ENCODE measurements at places on chromosomes 7 and 10. TPM values are rescaled to one million over a fixed set of nuclear protein-coding genes. Genes with fewer than 3 reads are reported as not detected.

GRCh38 chr7:7830122-7830878 is 111.9 kb upstream of the RPA3 start:
- peak; percentile 41 for DNase-seq

DNA sequence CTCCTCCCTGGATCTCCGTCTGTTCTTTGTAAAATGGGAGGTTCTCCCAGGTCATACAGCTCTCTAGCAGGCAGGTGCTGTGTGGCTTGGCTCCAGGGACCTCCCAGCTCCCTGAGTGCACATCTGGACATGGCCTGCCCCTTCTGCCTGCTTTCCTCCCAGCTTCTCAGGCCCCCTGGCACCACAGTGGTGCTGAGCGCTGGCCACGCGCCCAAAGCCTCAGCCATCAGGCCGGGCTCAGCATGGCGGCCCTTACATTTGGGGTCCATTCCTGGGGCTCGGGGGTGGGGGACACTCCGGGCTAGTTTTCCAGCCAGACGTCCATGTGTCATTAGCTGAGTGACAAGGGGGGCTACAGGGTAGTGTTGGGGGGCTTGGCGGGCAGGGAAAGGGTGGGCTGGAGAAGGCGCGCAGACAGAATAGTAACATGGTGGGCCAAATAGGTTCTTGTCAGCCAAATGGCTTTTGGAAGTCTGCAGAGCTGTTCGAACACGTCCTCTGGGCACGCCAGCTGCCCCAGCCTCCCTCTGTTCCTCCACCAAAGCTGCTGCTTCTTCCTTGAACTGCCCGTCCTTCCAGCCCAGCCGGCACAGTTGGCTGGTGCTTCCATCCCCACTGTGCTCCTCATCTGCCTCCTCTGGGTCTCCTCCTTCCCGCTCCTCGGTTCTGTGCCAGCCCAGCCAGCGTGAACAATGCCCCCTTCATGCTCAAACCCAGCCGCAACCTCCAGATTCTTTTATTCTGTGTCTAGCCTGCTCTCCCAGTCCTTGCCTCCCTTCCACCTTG is 65.9 kb downstream of the GOLGA7B start:
- DNase-seq = no peak

- DNase-seq = no peak
Observed at GRCh38 chr10:84988011-84988410, 659.6 kb downstream of the CCSER2 start.

GRCh38 chr7:92485267-92485892 is 7.6 kb upstream of the ERVW-1 start:
- no peak for DNase-seq

DNA sequence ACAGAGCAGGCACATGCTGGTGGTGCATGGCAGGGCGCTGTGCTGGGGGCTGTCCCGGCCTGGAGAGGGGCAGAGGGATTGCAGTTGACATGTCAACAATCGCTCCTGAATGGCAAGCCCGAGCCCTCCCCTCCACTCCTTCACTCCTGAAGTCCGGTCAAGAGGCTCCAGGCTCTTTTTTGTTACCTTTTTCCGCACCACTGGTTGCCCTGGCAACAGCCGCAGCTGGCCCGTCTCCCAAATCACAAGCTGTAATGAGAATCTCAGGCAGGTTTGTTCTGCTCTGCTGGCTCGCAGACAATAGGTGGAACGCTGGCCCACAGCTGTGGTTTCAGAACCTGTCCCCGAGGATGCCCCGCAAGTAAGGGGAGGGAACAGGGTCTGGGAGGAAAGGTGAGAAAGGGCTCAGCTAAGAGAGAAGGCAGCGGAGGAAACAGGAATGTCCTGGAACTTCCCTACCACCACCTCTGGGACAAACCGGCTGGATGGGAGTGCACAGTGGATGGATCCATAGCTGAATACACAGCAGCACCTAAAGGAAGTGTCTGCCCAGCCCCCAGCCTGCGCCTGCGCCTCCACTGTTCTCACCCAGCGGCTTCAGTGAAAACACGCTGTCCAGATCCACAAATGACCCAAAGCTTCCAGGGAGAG is 58.9 kb downstream of the CALML3 start:
- peak; percentile 98 for DNase-seq

DNA sequence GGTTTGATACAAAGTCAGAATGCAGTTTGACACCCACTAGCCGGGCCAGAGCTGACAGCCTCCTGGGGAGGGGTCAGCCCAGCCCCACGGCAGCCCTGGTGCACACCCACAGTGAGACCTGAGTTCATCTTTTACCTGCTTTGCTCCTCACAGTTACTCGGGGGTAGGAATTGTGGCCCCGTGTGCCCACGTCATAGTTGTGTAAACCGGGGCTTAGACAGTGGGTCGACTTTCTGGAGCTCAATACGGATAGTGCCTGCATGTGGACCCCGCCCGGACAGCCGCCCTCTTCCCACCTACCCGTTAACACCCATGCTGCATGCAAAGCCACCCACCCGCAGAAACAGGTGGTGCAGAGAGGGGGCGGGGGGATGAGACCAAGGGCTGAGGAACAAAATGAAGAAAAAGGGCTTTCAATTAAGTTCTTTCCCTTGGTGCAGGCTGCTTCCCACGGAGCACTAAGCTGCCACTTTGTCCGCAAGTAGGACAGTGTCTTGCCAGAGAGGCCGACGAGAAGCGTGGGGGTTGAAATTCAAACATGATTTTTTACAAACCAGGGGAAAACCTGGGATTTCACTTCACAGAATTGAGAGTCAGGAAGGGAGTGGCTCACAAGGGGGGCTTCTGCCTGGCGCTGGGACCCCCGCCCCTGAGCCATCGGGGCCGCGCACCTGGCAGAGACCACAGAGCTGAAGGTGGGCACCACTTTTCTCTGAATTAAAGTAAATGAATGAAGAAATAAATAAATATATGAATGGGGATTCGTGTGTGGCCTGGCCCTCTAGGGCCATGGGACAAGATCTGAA is 24.6 kb upstream of the FOXL3 start:
- no peak for DNase-seq

GRCh38 chr10:131993275-131993674 is 11.6 kb upstream of the BNIP3 start:
- DNase-seq = no peak

DNA sequence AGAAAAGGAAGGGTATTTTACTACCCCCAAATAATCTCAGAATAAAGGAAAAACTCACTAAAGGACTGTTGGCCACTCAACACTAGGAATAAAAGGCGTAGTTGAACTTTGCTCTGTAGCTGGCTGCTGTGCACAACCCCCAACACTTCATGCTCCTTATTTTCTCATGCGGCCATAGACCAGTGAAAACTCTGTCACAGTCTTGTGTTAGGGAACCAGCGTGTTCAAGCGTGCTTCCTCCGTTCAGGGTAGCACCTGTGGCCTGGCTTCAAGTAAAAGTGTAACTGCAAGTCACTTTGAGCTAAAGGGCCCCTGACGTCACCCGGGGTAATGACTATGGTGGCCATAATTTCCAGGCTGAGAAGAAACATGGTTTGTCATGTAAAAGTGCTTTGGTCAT is 27.0 kb downstream of the BLNK start:
- no peak for DNase-seq

DNA sequence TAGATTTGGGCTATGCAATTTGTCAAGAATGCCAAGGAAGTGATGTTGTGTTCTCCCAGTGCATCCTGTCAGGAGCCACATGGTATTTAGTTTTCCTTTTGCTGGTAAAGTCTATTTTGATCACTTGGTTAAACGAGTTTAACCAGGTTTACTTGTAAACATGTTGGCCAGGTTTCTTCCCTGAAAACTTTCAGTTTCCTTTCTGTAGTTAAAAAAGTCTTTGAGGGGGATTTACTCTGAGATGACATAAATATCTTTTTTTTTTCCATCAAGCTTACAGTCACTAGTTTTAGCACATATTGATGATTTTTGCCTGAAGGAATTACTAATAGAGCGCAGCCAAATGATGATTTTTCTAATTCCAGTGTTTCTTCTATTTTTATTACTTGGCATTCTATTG is 320.5 kb downstream of the PHF14 start:
- DNase-seq = no peak

- no peak for DNase-seq
Observed at GRCh38 chr7:91993976-91994375, 53.3 kb downstream of the AKAP9 start.

DNA sequence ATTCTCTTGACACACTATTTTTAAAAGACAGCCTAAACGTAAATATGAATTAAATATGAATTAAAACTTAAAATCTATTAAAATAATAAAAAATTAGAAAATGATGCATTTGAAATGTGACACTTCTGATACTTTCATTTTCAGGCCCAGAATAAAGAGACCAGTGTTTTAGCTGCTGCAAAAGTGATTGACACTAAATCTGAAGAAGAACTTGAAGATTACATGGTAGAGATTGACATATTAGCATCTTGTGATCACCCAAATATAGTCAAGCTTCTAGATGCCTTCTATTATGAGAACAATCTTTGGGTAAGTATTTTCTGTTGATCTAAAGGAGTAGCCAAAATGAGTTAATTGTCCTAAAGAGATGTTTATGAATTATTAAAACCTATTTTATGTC is 23.6 kb downstream of the SLK start:
- no peak for DNase-seq

The PCLO gene
- 5.8 TPM for total RNA-seq

- no peak for DNase-seq
Observed at GRCh38 chr10:92897916-92898315, 49.6 kb downstream of the EXOC6 start.
